WTC11 (cell line): ENCODE measurements at places on chromosomes 5 and 9.
A peak's percentile ranks its signal among the peaks of the same experiment; 100 is the strongest.

DNA sequence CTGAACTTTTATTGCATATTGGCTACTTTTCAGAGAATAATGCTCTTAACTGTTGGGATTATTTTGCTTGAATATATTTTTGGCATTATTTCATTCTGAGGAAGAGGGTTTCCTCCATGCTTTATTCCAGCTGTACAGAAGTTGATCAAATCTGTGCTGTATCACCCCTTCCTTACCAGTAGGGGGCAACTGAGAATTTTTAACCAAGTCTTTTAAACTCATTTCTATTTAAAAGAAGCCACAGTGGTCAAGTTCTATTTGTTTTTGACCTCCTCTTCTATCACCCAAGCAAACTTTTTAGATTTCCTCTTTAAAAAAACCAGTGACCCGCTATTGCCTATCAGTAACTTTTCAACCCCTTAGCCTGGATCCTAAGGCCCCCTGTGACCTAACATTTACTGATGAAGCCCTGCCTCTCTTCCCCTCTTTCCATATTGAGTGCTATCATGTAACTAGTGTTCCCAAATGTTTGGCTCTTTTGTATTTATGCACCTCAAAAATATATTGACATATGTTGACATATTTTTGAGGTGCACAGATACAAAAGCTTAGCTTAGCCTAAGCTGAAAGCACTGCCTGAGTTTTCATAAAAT, 80.6 kb downstream of the FBXO4 start:
- no peak for DNase-seq

DNA sequence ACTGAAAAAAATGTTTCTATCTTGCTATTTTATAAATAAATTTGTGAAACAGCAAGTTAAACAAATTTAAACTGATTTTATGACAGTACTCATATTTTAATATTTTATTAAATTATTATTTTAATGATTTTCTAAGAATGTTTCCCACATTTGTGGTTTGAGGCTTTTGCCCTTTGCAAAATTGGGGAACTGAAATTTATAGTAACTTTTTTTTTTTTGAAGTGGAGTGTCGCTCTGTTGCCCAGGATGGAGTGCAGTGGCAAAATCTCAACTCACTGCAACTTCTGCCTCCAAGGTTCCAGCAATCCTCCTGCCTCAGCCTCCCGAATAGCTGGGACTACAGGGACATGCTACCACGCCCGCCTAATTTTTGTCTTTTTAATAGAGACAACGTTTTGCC, 7.2 kb upstream of the ADGRV1 start:
- DNase-seq = no peak

DNA sequence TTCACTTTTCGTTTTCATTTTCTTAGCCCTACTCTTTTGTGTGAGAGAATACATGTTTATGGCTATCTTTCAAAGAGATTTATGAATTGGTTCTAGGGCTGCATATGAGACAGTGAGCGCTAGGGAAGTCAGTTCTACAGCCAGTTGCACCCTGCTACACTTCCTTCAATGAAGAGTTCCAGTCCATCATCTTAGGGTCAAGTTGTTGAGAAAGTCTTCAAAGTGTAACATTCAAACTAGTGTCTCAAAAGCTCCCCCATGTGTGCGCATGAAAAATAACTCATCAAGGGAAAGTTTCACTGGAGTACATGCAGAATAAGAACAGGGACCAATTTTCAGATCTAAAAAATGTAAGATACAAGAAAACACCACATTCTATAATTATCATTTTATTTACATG, 317.2 kb downstream of the DEPDC1B start:
- no peak for DNase-seq

- peak; percentile 47 for DNase-seq
Observed at GRCh38 chr9:125747053-125747764, at the start of gene PBX3. PBX3 (plus strand) TSS chr9:125747373.

- DNase-seq = no peak
Observed at GRCh38 chr5:113199122-113199905, 222.7 kb downstream of the DCP2 start.

- DNase-seq = no peak
Observed at GRCh38 chr5:166672431-166672830, 1619.0 kb upstream of the WWC1 start.

DNA sequence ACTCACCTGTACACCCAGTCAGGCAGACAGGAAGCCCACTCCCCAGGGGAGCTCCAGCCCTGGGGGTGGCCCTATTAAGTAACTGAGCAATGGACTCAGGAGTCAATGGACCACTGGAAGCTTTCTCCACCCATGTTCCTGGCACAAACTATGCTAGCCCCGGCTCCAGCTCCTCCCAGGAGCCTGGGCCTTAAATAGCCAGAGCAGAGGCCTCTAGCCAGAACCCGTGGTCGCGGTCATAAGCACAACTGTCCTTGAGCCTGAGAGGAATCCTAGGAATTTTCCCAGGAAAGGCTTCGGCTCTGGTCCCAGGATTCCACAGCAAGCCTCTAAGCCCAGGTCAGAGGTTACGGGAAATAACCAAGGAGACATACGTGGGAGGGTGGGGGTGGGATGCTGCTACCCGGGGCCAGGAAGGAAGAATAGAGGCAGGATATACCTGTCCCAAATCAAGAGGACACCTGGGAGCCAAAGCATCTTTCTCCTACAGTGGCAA, 5.5 kb downstream of the SEPTIN8 start:
- DNase-seq = peak; percentile 53

- DNase-seq = no peak
Observed at GRCh38 chr5:168408561-168409305, 77.5 kb upstream of the RARS1 start.

DNA sequence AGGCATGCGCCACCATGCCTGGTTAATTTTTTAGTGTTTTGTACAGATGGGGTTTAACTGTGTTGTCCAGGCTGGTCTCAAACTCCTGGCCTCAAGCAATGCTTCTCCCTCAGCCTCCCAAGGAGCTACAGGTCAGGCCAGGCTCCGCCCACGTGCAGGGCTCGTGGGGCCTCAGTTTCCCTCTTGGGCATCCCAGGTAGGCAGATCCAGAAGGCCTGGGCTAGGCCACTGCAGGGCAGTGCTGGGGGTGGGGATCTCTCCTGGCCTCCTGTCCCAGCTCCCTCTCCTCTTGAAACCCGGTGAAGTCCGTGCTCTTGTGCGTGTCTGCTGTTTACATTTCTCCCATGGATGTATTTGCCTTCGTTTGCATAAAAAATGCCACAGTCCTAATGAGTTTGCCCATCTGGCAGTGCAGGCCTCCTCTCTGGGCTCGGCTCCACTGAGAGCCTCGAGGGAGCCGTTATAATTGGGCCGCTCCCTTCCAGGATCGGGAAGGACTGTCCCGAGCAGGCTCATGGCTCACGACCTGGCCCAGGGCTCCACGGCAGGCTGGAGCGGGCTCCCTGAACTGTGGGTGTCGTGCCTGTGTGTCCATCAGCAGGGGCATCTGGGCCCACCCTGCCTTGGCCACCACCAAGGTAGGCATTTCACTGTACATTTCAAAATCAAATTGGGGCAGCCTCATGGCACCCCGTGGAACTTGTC, 52.6 kb upstream of the RUFY1 start:
- DNase-seq = no peak

DNA sequence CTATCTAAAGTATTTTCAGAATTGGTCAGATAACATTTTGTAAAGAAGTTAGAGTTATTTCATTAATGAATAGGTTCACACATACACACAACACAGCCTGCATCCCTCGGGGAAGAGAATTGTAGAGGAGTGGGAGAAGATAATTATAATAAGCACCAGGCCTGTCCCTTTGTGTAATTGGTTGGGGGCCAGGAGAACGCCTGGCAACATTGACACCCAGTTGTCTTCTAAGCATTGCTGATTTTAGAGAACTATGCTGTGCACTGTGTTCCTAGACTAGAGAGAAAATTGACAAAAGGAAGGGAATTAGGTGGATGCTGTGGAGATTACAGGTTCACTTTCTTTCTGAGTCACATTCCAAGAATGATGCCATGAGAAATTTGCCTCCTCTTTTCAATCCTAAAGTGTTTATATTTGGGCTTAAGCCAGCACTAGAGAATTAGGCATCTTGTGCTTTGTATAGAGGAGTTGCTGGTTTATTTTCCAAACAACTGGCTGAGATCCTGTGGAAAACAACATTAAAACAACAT, 247.6 kb downstream of the COX7C start:
- no peak for DNase-seq

DNA sequence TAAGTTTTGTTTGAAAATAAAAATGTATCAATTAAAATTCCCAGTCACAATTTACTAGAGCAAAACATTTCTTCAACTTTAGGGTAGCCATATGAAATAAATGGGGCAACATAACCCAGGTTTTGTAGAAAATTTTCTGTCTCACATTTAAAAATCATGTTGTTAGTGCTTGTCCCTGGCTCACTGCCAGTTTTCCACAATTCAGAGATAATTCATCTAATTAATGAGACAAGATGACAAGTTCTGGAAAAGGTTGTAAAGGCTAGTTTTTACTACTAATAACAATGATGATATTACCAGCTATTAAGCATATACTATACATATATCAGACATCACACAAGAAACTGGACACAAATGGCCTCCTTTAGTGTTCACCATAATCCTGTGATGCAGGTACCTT, 45.9 kb downstream of the MEGF9 start:
- DNase-seq = no peak

GRCh38 chr5:151904127-151904526, 20.5 kb downstream of the GLRA1 start:
- no peak for DNase-seq

DNA sequence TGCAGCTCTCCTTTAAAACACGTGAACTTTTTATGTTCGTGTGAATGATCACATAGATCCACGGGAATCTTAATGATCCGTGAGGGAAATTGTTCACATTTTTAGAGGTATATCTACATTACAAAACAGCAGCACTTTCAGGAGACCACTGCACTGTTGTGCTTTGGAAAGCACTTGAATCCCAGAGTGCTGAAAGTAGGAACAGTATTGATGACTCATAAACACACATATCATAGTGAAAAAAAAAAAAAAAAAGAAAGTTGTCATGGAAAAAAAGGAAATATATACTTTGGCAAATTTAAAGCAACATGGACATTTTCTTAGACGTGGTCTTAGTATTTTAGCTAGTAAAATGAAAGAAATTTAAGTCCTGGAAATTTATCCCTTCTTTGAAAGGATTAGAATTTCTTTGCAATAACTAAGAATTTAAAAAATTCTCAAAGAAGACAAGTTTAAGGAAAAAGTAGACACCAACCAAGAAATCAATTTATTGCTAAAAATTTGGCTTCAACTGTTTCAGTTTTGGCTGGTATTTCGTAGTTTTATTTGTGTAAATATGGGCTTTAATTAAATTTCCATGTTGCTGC, 55.4 kb downstream of the ADGRV1 start:
- no peak for DNase-seq

GRCh38 chr9:28267351-28267750, 694.1 kb upstream of the C9orf72 start:
- DNase-seq = no peak

- no peak for DNase-seq
Observed at GRCh38 chr5:138653502-138653901, 78.3 kb upstream of the HSPA9 start.

GRCh38 chr5:163260961-163261360, 176.4 kb upstream of the CCNG1 start:
- no peak for DNase-seq

- no peak for DNase-seq
Observed at GRCh38 chr9:86406366-86406765, 52.2 kb upstream of the TUT7 start.

DNA sequence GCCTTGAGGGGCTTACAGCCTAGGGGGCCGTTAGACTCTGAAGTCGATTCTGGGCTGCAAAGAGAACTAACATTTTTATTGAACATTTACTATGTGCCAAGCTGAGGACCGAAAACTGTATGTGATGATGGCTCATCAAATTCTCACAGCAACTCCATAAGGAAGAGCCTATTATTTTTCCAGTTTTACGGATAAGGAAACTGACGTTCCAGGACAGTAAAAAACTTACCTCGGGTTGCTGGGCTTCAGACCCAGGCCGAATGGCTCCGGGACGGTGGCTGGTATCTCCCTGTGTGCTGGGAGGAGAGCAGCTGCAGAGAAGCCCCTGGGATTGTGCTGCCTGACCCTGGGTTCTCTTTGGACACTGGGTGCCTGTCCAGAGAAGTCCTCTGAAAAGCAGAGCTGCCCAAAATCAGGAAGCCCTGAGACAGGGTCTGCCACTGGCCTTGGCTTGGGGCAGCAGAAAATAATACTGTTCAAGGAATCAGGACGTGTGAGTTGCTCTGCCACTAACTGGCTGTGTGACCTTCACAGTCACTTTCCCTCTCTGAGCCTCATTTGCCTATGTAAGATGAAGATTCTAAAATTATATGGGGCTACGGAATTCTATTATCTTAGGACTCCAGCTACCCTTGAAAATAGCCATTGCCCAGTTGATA, 116.3 kb upstream of the CPEB4 start:
- DNase-seq = no peak

DNA sequence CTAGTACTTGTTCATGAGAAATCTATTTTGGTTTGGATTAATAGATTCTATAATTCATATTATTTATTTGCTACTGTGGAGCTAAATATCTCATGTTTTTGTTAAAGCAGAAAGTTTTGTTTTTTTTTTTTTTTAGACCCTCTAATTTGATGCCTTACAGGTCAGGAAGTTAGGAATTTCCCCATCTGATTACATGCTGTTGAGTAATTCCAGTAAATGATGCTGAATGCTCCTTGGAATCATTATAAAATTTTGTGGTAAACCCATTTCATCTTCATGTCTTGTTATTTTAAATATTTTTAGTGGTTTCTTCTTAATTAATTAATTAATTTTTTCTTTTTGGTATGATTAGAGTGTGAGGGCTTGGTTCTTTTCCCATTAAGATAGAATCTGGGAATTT, 35.6 kb downstream of the NNT start:
- DNase-seq = no peak

DNA sequence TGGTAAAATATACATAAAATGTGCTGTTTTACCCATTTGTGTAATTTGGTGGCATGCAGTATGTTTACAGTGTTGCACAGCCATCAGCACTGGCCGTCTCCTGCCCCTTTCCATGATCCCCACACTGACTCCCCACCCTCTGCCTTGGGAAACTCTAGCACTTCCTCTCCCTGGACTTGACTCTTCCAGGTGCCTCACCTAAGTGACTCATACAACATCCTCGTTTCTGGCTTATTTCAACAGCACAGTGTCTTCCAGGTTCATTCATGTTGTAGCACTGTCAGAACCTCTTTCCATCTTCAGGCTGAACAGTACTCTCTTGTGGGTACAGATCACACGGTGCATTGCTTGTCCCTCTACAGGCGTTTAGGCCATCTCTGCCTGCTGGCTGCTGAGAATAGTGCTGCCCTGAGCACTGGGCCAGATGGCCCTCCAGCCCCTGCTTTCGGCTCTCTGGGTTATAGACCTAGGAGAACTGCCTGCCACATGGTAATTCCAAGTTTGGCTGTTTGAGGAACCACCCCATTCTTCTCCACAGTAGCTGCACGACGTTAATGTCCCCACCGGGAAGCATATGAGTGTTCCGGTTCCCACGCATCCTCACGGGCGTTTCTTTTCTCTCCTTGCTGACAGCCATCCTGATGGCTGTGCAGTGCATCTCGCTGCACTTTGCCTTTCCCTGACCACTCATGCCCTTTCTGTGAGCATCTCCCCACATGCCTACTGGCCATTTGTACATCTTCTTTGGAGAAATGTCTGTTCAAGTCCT, 211.8 kb downstream of the FANCC start:
- DNase-seq = no peak
